Stimulated activated CD8-positive, alpha-beta memory T cell treated with anti-CD3 and anti-CD28 coated beads, Interleukin-2, amount 100 ng/mL, for 1 hour (primary cell): ENCODE measurements at places on chromosomes 3 and 15.

- DNase-seq: no peak
Measured at GRCh38 chr3:39226106-39226741, 33.8 kb upstream of the XIRP1 start.

DNA sequence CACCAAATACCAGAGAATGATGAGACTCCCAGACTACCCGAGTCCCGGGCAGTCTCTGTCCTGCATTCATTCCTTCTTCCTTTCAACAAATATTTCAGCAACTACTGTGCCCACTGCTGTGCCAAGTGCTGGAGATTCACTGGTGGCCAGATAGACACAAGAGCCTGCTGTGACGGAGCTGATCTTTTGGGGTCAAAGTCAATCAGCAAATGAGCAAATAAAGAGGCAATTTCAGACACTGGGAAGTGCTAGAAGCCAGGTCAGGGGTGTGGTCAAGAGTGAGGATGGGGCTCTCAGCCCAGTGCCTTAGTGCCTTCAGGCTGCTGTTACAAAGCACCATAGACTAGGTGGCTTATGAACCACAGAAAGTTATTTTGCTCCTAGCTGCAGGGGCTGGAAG, 104.9 kb upstream of the IQSEC1 start:
- no peak for DNase-seq

GRCh38 chr15:25811481-25811906, 51.6 kb downstream of the ATP10A start:
- DNase-seq: no peak

DNA sequence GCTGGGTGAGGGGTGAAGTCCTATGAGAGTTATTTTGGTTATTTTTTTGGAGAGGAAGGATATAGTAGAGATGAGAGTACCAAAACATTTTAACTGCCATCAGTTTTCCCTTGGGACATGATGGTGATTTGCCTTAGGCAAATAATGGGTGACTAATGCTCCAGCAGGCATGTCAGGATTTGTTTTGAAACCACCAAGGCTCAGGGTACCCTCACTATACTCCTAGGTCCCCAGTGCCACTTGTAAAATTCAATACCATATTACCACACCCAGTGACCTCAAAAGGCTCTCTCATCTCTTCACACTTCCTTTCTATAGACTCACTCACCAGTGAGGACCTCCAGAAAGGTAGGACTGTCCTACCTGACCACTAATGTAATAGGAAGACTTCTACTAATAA, 83.6 kb downstream of the WDR72 start:
- no peak for DNase-seq

DNA sequence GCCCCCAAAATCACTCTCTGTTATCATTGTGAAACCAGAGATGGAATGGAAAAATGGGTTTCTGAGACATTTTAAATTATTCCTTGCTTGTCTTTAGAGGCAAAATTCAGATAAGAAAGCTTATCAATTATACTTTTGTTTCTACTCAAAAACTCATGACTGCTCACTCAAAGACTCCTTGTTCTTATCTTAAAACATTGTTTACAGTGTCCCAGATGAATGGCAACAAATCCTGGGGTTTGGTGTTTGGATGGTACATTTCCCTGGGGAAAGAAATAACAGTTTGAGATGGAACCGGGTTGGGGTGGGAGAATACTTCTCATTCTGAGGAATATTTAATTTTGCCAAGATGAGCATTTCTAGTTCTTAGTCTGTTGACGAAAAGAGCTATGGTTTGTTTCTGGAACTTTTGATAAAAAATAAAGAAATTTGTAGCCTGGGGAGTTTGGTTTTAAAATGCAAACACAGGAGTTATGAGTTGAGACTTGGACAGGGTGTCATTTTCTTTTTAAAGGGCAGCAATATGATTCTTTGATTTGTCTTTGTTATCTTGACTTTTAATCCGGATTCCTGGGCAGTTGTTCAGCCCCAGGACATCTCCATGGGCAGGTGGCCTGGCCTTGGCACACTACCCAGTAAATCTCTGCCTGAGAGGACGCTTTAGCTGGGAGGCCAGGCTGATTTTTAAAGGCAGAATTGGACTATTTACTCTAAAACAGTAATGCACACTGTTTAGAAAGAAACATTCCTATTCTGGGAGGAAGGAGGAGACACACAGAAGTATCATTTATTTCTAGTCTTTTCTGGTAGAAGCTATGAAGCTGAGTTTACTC, 32.4 kb downstream of the BTD start:
- no peak for DNase-seq

DNA sequence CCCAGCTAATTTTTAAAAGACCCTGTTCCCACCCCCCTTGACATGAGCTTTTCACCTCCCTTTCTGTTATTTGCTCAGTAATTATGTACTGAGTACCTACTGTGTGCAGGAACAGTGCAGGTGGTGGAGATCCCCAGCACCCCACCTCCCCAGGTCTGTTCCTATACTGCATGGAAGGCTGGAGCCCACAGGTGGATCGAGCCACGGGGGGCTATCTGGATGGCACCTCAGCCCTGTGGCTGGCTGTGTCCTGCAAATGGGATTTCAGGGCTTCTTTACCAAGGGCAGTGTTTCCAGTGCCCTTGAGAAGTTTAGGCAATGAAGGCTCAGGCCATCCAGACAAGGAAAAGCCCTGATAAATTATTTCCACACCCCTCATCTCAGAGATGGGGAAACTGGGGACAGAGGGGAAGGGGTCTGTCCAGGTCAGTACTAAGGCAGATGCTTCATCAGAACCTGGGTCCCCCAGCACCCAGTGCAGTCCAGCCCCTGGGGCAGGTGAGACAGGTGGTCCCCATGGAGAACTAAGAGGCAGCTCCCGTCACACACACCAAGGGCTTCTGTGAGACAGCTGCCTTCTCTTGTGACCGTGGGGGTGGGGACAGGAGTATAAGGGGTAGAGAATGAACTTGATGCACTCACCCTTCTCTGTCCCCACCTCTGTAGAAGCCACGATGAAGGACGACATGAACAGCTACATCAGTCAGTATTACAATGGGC, 109.6 kb downstream of the ETFA start:
- no peak for DNase-seq

GRCh38 chr3:37718632-37719031, 143.0 kb upstream of the CTDSPL start:
- no peak for DNase-seq

DNA sequence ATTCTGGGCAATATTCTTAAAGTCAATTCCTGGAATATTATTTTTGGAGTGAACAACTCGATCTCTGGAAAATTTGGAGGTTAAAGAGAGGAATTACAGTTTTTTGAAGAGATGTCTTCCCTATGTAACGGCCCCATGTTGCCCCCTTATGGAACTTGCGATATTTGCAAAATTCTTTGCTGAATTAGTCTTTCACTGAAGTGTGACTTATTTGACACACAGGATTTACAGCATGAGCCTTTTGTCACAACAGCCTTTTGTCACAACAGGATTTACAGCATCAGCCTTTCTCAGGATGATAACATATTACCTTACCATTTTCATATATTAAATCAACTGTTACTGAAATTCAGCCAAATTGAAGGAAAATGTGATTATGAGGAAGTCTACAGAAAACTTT, 37.8 kb upstream of the SPTSSB start:
- no peak for DNase-seq

- DNase-seq: no peak
Measured at GRCh38 chr3:71585131-71585530, 1.6 kb upstream of the FOXP1 start.

GRCh38 chr3:171753665-171754408, 56.4 kb downstream of the PLD1 start:
- DNase-seq: no peak

DNA sequence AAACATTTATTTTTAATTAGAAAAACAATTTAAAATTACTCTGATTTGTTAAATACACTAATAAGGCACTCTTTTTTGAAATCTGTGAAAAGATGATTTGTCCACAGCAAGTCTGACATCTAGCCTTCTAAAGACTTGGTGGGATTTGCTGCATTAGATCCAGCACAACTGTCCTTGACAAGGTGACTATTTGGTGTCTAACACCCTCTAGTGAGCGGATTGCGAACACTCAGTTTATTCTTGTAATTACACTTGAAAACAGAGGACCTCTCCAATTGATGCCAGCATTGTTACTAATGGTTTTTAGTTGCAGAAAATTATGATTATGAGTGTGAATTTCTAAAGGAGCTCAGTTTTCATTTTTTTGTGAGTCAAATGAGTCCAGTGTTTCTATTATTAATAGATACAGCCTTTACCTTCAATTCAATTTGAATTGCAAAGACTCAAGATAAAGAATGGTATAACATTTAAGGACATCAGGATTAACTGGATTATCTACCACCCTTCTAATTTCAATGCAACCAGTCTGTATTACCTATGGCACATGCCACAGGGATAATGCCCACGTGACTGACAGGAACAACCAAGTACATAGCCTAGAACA, 29.7 kb upstream of the STRIT1 start:
- DNase-seq: no peak

GRCh38 chr15:64131547-64131946, 20.0 kb upstream of the SNX22 start:
- no peak for DNase-seq

DNA sequence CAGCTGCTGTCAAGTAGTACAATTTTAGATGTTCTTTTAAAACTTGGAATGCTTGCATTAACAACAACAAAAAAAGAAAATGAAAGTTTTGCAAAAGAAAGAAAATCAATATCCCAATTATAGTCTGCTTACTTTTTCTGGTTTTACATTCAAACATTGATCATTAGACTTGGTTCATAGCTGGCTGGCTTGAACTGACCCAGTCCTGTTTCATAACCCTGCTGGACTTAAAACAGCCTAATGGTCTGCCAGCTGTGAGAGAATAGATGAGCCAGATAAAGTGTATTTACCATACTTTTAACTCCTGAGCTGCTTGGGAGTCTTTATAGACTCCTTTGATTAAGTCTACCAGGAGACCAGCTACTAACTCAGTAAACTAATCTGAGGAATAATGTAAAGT, 59.2 kb downstream of the PIAS1 start:
- DNase-seq: no peak

DNA sequence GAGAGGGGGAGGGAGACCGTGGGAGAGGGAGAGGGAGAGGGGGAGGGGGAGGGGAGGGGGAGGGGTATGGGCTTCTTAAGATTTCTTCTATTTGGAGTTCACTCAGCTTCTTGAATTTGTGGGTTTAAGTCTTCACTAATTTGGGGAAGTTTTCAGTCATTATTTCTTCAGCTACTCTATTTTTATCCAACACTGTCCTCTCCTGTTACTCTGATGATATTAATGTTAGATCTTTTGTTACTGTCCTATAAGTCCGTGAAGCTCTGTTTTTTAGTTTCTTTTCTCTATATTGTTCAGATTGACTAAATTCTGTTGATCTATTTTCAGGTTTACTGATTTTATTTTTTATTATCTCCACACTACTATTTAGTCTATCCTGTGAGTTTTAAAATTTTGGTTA, 351.5 kb upstream of the TPM1 start:
- no peak for DNase-seq

DNA sequence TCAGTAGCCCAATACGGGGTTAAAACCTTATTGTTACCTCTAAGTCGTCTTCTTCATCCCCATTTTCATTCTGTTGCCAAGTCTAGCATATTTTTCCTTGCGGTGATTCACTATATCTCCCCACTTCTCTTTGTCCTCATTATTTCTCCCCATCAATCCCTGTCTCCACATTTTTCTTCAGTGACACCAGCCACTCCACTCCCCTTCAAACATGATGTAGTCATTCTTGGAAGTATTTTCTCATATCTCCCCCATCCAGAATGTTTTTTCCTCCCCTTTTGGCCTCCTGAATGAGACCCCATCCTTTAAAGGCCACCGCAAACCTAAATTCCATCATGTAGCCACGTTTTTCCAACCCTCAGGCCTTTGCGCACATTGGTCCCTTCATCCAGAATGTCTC, 105.9 kb downstream of the TOP2B start:
- DNase-seq: no peak

DNA sequence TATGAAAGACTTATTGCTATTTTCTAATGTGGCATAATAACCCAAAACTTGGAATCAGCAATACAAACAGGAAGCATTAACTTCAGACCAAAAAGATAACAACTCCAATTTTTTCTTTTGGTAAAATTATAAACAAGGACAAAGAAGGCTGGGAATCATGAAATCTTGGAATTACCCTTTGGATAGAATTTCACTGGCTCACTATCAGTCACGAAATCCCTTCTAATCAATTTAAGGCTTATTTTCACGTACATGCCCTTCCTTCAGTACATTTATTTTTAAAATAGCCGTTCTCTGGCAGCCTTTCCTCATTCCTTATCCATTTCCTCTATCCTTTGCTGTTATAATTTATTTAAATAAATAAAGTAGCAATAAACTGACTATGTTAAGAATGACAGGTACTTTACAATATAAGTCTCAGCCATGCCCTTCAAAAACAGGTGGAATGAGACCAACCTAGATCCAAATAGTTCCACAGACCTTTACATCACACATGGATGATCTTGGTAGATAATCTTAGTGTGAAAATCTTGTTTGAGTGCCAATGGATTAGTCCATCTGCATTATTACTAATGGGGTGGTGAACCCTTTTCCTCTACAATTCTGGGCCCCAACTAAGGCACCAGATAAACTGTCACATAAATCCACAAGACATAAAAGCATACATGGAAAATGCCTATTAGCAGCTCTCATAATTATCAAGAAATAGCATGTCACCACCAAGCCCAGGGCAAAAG, 38.9 kb downstream of the ABI3BP start:
- DNase-seq: no peak

GRCh38 chr3:31077021-31077601, 182.7 kb upstream of the GADL1 start:
- no peak for DNase-seq

GRCh38 chr15:64912379-64913325, 950 bp downstream of the ANKDD1A start:
- no peak for DNase-seq

GRCh38 chr3:143832433-143832832, 15.8 kb downstream of the SLC9A9 start:
- DNase-seq: no peak

GRCh38 chr15:69234676-69235075, 64.0 kb upstream of the PAQR5 start:
- DNase-seq: no peak

DNA sequence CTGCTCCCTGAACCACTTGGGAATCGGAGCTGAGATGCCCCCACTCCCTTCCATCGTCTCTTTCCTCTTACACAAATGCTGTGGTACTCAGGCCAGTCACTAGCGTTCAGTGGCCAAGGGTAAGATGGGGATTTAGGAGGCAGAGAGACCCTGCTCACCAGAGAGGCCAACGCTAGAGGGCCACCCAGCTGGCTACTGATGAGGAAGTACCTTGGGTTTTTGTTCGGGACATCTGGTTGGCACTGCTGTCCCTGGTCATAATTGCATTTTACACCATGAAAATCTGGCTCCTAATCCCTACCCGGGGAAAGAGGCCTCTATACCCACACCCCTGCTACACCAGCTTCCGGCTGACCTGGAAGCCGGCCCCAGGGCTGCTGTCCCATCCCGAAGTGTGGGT, 7.7 kb downstream of the MAP6D1 start:
- no peak for DNase-seq

GRCh38 chr15:48283396-48284145, 47.7 kb upstream of the DUT start:
- DNase-seq: no peak

GRCh38 chr3:69119681-69120080, 2.7 kb downstream of the LMOD3 start:
- DNase-seq: no peak
